Metanephros (tissue), 2 donors: ENCODE measurements at places on chromosomes 7 and 10. TPM values are rescaled to one million over a fixed set of nuclear protein-coding genes. Genes with fewer than 3 reads are reported as not detected.

Gene NKX2-3
- not detected for total RNA-seq

Gene PTPRE
- 17.3 TPM for total RNA-seq

Gene VSTM4
- 21.5 TPM for total RNA-seq

Gene UCMA
- not detected for total RNA-seq

Gene PRPS1L1
- total RNA-seq: not detected

Gene POT1
- 76.0 TPM for total RNA-seq

Gene FFAR4
- total RNA-seq: 0.23 TPM

Gene UTF1
- total RNA-seq: 0.35 TPM

Gene CLCN1
- 3.9 TPM for total RNA-seq

Gene LRGUK
- total RNA-seq: 4.7 TPM

Gene NRG3
- 6.1 TPM for total RNA-seq

Gene ABCB1
- total RNA-seq: 22.8 TPM

Gene VWDE
- 3.1 TPM for total RNA-seq

Gene CUZD1
- 0.29 TPM for total RNA-seq

Gene ZWINT
- 26.0 TPM for total RNA-seq

Gene H2BK1
- total RNA-seq: not detected

Gene CALN1
- total RNA-seq: 0.23 TPM

Gene FBXL13
- total RNA-seq: 3.2 TPM

Gene ATE1
- total RNA-seq: 37.0 TPM

Gene ANKRD1
- total RNA-seq: 1.3 TPM

Gene KCNH2
- 14.4 TPM for total RNA-seq

Gene AKR1C2
- 7.9 TPM for total RNA-seq

Gene OR13A1
- total RNA-seq: 0.06 TPM

Gene MYH16
- total RNA-seq: 0.06 TPM

Gene LRRD1
- total RNA-seq: 0.82 TPM

Gene PRSS37
- total RNA-seq: not detected

Gene MOGAT3
- total RNA-seq: 1.8 TPM

Gene GPC2
- 12.3 TPM for total RNA-seq

Gene CYP2E1
- total RNA-seq: 1.4 TPM

Gene WNT8B
- 0.29 TPM for total RNA-seq

Gene CACNA2D1
- 52.7 TPM for total RNA-seq

Gene MCM10
- 4.8 TPM for total RNA-seq

Gene GIMAP5
- 17.0 TPM for total RNA-seq

Gene GSAP
- 13.8 TPM for total RNA-seq

Gene CALHM1
- total RNA-seq: not detected

Gene MACROH2A2
- total RNA-seq: 39.4 TPM
